Stimulated activated effector memory CD8-positive, alpha-beta T cell treated with anti-CD3 and anti-CD28 coated beads, Interleukin-12 subunit alpha, Interleukin-12 subunit beta, amount 100 ng/mL, for 72 hours (primary cell): ENCODE measurements at places on chromosomes 13 and 19.

DNA sequence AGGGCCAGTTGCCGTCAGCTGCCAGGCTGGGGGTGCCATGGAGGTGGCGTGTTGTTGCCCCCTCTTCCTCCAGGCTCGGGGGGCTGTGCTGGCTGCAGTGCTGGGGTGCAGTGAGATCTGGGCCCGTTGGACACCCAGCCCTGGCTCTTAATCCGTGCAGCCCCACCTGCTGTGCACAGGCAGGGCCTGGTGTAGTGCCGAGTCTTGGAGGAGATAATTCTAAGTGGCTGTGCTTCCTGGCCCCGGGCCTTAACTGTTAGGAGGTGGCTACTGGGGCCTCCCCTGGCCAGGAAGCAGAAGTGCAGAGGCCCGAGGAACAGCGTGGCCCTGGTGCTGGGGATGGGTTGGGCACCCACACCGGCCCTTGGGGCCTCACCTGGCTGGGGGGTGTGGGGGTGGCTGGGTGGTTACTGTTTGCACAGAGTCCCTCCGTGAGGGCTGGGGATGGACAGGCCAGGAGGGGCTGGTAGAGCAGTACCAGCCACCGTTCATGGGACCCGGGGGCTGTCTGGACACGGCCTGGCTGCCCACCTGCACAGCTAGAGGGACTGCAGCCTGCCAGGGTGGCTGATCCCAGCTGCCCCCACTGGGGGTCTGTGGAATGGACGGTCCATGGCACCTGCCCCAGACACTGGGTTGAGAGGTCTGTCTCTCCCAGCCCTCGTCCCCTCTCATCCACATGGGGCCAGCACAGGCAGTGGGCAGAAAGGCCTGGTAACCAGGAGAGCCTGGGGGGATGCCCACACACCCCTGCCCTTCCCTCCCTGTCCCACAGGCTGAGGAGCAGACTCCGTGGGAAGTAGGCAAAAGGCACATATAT, 3.3 kb downstream of the GPX4 start:
- DNase-seq, result no peak

GRCh38 chr13:40660141-40660664, 6.2 kb downstream of the FOXO1 start:
- DNase-seq, result no peak

DNA sequence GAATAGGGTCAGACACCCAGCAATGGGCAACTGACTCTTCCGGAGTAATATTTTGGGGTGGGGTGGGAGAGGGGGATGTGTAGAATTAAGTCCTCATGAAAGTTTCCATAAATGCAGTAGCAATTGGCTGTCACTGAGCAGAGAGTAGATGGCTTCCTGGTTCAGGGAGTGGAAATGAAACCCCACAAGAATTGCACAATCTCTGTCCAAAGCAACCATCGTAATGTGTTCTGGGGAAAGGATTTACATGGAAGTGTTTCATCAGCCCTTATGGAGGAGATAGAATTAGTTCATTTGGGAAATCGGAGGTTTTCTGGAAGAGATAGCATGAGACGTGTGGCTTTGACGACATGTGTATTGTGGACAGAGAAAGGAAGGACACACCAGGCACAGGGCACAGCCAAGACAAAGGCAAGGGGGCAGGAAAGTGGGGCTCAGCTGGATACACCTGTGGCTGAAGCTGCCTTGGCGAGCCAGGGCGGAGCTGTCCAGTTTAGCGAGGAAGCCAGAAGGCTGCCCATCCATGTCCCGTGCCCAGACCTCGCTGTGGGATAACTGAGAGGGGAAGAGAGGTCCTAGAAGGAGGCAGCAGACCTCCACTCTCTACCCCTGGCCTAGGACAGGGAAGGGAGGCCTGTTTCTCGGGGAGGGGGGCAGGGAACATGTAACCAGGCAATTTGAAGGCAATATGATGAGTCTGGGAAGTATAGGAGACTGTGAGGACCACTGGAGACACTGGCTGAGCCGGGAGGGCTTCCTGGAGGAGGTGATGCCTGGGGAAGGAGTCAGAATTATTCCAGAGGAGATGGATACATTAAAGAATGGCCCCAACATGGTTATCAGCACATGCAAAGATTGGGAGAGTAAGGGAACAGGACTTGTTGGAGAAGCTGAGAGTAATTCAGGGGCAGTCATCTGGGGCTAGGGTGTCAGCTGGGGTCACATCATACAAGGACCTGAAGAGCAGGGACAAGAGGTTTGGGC, 2.6 kb upstream of the CLEC4G start:
- DNase-seq, result no peak

GRCh38 chr19:41339936-41340335, 13.8 kb downstream of the TGFB1 start:
- no peak for DNase-seq
